ENCODE measurements at places on chromosomes 2 and 18.

GRCh38 chr2:180848393-180848792 is 132.0 kb upstream of the UBE2E3 start:
- no peak for DNase-seq

DNA sequence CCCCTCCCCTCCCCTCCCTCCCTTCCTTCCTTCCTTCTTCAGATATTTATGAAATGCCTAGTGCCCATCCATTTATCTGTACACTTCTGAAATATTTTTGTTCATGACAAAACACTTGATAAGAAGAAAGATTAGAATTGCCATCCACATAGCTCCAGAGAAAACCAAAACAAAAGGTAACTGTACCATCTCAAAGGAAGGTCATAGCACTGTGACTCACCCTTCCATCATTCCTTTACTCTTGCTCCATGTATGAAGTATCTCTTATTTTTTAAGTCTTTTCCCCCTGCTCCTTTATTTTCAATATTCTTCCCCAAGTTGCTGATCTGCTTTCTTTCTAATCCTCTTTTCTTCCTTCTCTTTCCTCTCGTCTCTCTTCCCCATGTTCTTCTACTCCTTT is 9.9 kb downstream of the CNTNAP5 start:
- no peak for DNase-seq

- no peak for DNase-seq
Measured at GRCh38 chr2:203621981-203622515, 84.4 kb upstream of the CD28 start.

GRCh38 chr2:726169-726568 is 49.0 kb upstream of the TMEM18 start:
- DNase-seq = no peak

GRCh38 chr18:32358075-32358474 is 112.6 kb downstream of the GAREM1 start:
- DNase-seq = no peak

- DNase-seq = no peak
Measured at GRCh38 chr2:18133310-18133709, 254.8 kb downstream of the KCNS3 start.

DNA sequence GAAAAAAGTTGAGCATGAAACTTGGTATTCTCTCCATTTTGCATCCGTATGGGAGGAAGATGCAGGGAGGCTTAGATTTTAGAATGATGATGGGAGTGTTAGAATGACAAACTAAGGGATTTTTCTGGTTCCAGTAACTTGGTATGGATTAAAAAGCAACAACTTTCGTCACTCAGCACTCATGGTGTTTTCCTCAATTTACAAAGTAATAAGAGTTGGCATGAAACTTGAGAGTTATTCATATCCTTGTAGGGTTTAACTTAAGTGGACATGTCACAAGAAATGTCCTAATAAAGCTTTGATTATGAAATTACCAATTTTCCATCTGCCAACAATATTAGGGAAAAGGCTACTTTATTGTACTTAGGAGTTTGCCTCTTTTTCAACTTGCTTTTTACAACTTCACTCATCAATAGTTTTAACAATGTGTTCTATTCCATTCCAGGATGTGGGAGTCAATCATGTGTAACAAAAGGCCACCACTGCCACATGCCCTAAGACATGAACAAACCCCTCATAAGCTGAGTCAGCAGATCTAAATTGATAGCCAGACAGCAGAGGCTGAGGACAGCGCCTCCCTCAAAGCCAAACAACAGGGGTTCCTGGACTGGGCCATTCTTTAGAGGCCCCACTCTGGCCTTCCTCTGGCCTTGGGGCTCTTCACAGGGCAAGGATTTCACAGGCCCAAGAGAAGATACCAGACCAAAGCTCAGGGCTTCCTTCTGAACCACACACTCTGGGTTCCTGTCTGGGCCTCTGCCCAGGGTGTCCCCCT is 265.8 kb downstream of the TNS1 start:
- DNase-seq = no peak

DNA sequence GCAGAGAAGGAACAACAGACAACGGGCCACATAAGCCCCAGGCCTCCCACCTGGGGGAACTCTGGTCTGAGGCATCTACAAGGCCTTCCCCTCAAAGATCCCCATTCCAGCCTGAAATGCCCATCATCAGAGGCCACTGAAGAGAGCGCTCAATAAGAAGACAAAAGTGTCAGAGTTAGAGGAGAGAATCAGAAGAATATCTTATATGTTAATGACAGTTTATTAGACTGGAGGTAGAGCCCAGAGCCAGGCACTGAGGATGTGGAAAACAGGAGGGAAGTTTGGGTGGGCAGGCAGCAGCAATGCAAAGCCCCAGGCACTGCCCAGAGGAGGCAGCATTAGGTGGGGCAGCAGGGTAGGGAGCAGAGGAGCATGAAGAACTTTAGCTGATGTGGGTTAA is 2.9 kb upstream of the CTIF start:
- no peak for DNase-seq

GRCh38 chr18:51260118-51260517 is 62.6 kb upstream of the MEX3C start:
- no peak for DNase-seq

- DNase-seq = no peak
Measured at GRCh38 chr2:232492963-232493700, 5.5 kb upstream of the ECEL1 start.

GRCh38 chr2:40558761-40559160 is 106.9 kb upstream of the SLC8A1 start:
- DNase-seq = no peak

DNA sequence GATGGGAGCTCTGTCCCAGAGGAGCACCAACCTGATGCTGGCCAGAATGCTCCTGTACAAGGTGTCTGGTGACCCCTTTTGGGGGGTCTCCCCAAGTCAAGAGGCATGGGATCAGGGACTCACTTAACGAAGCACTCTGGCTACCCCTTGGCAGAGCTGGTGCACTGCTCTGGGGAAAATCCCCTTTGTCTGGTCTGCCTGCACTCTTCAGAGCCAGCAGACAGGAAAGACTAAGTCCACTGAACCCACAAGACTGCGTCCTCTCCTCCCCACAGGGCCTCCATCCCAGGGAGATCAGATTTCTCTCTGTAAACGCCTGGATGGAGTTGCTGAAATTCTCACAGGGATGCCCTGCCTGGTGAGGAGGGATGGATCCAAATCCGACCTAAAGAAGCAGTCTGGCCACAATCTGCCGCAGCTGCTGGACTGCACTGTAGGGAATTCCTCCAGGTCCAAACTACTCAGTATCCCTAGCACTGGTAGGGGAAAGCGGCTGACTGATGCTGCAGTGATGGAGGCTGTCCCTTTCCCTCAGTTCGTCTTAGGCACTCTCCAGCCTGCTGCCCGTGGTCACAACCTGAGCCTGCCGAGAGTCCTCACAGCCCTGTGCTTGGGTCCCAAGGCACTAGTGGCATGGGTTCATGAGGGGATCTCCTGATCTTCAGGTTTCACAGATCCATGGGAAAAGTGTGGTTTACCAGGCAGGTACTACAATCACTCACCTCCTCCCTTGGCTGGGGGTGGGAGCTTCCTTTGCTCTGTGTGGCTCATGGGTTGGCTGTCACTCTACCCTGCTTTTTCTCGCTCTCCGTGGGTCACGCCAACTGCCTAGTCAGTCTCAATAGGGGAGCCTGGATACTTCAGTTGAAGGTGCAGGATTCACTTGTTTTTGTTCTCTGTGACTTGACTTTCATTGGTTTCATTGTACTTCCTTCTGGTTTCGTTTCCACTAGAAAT is 98.6 kb downstream of the SLC4A10 start:
- DNase-seq = no peak

- DNase-seq = no peak
Measured at GRCh38 chr2:213787869-213788268, 503.6 kb downstream of the SPAG16 start.

DNA sequence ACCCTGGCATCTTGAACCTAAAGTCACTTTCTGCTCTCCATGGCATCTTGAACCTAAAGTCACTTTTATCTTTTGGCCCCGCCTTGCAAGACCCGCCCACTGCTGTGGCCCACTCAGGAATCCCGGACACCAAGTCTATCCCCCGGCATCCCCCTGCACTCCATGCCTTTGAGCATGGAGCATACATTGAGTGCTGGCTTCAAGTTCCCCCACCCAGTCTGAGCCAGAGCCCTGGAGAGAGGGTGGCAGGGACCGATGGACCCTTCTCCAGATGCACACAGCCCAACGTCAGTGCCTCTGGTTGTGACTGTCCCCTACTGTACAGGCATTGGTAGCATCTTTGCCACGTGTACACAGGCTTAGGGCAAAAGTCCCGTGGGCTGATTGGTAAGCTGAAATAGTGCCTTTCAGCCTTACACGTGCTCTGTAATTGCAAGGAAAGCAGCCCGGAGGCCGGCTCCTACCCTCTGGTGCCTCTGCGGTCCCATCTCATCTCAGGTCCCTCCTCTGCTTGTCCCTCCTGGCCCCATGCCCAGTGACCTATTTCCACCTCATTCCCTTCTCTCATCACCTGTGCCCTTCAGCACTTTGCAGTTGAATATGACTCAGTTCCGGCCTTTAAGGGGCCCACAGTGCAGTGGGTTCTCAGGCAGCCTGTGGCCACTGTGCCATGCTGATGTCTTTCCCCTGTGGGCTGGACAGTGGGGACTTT is 154.0 kb downstream of the INHBB start:
- no peak for DNase-seq

DNA sequence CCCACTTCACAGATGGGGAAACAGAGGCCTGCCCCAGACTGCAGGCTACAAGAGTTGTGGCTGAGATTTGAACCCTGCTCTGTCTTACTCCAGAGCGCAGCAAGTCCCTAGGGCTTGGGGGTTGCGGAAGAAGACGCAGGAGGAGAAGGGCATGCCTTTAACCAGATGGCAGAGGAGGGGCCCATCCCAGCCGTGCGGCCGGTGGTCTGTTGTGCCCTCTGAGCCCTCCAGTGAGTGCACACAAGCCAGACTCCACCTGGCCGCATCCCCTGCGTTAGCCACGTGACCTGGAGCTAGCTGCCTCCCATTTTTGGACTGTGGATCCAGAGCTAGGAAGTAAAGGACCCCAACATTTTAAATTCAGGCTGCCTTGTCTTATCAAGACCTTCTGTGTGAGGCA is 2.8 kb downstream of the KCNIP3 start:
- DNase-seq = no peak

DNA sequence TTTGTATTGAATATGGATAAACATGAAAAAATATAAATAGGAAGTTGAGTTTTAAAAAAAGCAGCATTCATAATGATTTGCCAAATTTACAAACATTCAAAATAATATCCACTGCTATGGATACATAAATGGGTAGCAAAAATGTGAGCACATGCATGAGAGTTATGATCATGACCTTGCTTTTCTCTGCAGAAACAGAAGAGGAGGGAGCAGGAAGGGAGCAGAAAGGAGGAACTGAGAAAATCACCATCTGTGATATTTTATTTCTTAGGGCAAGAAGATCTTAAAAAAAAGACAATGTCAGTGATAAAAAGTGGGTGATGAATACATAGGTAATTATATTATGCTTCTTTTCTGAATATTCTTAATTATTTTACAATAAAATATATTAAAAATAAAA is 17.7 kb upstream of the CCDC93 start:
- no peak for DNase-seq

GRCh38 chr2:32011485-32011960 is 715 bp upstream of the MEMO1 start:
- no peak for DNase-seq

DNA sequence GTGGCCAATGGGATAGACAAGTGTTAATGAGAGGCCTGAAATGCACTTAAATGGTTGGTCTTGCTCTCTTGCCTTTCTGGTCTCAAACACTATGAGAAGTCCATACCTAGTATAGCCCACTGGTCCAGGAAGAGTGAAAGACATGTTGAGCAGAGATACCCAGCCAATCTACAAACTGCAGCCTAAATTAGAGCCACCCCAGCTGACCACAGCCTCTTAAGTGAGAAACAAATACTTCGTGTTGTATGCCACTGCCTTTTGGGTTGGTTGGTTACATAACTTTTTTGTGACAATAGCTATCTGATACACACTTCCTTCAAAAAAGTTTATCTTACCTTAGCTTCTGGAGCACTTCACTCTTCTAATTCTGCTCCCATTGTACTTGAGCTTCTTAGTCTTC is 8.8 kb upstream of the EXOC6B start:
- no peak for DNase-seq

DNA sequence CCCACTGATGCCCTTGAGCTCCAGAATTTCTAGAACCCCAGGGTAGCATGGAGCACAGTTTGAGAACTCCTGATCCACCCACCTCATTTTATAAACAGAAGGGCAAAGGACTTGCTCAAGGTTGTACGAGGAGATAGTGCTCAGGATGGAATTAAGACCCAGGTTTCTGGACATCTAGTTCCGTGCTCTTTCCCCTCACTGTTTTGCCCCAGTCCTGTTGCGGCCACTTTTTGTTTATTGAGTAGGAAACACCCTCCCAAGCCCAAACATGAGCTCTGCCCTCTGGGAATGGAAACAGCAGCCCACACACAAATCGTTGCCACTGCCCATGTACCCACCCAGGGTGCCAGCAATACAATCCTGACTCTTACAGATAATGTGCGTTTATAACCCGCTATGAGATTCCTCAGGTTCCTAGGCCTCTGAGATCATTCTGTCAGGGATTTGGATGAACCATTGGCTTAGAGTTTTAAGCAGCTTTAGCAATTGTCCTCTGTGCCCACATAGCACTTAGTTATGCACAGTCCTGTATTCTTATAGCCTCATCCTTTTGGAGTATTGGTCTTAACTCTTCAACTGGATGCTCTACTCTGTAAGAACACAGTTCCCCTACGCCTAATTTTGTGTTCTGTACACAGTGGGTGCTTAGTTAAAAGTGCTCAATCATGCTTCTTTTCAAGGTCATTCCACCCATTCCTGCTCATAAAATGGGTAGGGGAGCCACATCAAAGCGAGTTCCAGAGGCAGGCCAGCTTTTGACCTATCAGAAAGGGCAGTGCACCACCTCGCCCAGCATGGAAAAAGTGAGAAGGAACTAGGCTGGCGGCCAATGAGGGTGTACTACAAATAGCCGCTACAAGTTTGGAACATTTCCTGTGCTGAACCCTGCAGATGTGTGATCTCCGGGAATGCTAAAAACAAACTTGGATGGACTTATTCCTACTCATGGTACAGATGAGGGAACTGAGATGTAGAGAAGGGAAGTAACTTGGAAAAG is 60.3 kb upstream of the IGFBP2 start:
- DNase-seq = no peak

GRCh38 chr18:3793545-3793944 is 343.6 kb downstream of the TGIF1 start:
- no peak for DNase-seq

GRCh38 chr2:11279398-11279797 is 65.0 kb downstream of the ROCK2 start:
- no peak for DNase-seq

DNA sequence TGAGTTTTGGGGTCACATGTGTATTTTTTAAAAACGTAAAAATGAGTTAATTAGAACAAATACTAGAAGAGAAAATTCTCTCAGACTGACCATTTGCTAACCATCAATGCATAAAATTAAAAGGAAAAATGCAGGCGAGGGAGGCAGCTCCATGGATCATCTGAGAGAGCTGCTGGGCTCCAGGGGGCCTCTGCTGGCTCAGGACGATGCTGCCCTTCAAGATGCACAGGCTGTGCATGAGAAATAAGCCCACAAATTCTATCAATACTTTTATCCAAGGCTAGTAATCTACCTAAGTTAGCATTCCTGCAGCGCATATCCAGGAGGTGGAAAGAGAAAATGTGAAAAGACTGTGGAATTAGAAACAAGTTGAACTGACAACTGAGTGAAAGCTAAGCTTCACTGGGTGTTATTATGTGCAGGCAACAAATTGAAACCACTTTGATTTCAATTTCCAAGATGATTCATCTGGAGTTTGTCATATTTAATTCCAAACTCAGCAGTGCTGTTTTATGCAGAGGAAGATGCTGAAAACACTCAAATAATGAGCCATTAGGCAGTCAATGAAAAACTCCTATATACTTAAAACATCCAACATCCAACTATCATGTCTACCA is 261.1 kb downstream of the NBAS start:
- no peak for DNase-seq

All from NCI-H187 (cell line).